Lower lobe of right lung (tissue), 2 donors: ENCODE measurements at places on chromosomes 7 and 10. TPM values are rescaled to one million over a fixed set of nuclear protein-coding genes. Genes with fewer than 3 reads are reported as not detected.

DNA sequence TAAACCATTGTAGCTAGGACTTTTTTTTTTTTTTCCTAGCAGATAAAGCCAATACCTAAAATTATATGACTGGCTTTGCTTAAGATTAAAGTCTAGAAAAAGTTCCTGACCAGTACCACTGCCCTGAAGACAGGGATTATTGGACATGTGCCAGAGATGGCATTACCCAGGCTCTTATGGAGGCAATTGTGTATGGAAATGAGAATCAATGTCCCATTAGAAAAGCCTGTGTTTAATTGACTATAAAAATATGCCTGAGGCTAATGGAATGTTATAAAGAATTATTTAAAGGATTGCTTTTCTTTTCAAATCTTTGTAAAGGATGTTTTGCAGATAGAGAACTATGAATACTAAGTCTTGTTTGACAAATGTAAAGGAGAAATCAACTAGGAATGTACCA, 196.7 kb downstream of the ANK3 start:
- peaks cover 15% of the 10 kb centered on the region for H3K36me3 ChIP-seq
- H3K4me3 ChIP-seq = no peak overlapping the region
- no peaks in the 10 kb centered on the region for H3K27me3 ChIP-seq
- H3K4me1 ChIP-seq = no peaks in the 10 kb centered on the region

The FEZF1 gene
- total RNA-seq = not detected

DNA sequence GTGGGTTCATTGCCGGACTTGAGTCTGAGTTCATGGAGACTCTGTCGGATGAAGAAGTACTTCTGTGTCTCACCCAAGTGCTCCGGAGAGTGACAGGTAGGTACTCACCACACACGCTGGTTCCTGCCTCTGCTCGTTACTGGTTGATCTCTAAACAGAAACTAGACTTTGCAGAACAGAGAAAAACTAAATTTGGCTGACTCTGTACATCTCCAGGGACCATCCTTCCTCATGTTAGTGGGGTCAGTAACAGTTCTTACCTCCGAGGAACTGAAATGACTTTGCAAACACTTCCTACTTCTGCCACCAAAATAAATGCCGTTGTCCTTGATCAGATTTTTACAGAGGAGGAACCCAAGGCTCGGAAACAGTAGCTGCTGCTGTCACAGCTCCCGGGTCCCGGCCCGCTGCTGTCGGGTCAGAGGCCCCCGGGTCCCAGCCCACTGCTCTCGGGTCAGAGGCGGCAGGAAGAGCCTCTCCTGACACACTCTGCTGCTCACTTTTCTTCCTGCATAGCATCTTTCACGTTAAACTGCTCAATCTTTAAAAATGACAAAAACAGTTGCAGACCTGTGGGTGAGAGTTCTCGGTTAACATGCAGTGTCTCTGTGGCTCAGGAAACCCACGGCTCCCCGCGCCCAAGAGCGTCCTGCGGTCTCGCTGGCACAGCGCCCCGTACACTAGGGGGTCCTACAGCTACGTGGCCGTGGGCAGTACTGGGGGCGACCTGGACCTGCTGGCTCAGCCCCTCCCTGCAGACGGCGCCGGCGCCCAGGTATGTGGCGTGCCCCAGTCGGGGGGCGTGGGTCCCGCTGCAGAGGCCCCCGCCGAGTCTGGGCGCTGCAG, 4.8 kb upstream of the MTG1 start:
- peaks cover 2% of the 10 kb centered on the region for H3K36me3 ChIP-seq
- H3K4me3 ChIP-seq = peak overlapping the region; percentile 34
- DNase-seq = peak; percentile 49

The TSPAN12 gene
- 43.6 TPM for total RNA-seq

GRCh38 chr10:19310066-19310465, 261.5 kb downstream of the MALRD1 start:
- no peaks in the 10 kb centered on the region for H3K4me1 ChIP-seq
- H3K4me3 ChIP-seq = no peak overlapping the region
- DNase-seq = no peak
- no peak overlapping the region for H3K27ac ChIP-seq

GRCh38 chr10:95815701-95816240, 59.8 kb downstream of the ENTPD1 start:
- H3K27me3 ChIP-seq = no peaks in the 10 kb centered on the region
- H3K36me3 ChIP-seq = no peaks in the 10 kb centered on the region
- no peak for DNase-seq
- peaks cover 35% of the 10 kb centered on the region for H3K4me1 ChIP-seq
- H3K27ac ChIP-seq = no peak overlapping the region

DNA sequence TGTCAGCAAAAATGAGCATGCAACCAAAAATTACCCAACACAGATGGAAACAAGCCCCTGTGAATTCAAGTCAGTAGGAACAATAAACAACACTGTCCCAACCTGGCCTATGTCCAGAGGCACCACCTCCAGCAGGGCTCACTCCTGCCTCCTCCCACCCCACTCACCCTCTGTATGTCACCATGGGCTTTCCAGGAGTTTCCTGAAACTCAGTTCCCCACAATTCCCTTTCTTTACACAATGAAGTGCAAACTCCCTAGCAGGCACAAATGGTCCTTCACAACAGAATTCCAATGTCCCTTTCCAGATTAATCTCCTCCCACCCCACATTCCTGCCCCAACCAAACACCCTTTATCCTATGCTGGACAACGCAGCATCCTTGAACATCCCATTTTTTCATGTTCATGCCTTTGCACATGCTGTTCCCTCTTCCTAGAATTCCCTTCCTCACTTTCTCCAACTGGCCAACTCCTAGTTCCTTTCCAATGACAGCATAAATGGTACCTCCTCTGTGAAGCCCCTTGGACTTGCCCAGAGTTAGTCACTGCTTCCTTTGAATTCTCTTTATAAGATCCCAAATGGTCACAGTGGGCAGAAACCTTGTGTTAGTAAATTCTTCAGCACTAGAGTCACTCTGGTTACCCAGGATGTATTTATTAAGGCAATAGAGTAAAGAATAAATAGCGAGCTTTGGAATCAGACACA, 157.5 kb downstream of the SLIT1 start:
- H3K27ac ChIP-seq = no peak overlapping the region
- no peaks in the 10 kb centered on the region for H3K27me3 ChIP-seq
- no peak for DNase-seq
- H3K4me1 ChIP-seq = no peaks in the 10 kb centered on the region

The PRTFDC1 gene
- total RNA-seq = 3.8 TPM

The SFRP4 gene
- total RNA-seq = 4.8 TPM

- no peak overlapping the region for H3K27ac ChIP-seq
- no peaks in the 10 kb centered on the region for H3K27me3 ChIP-seq
- H3K4me1 ChIP-seq = peaks cover 7% of the 10 kb centered on the region
These were observed 10.9 kb upstream of the GDF2 start for GRCh38 chr10:47311193-47311931.

DNA sequence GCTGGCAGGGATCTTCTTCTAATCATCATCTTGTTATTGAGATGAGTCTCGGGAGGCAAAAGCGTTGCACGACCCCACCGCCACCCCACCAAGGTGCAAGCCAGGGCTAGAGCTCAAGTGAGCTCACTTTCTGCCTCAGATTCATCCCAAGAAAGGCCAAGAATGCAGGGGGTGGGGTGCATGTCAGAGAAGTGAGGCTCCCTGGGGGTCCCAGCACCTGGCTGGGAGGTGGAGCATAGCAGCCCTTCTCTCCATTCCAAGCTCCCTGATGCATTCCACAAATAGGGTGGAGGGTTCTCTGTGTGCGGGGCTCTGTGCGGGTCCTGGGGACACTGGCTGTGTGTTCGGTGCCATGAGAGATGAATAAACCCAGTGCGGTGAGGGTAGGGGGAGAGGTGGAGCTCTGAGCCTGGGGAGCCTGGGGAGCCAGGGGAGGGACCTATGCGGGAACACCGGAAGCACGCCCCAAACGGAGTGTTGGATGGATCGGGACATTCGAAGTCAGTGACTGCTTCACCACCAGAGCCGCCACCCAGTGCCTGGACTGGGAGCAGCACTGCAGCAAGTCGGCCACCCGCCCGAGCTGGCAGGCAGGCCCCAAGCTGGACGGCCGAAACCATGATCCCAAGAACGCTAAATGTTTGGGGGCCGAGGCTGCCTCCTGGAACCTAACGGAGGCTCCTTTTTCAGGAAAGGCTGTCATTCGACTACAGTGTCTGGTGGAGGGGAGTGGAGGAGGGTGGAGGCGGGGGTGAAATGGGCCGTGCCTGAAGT, 17.9 kb upstream of the HMX3 start:
- H3K4me1 ChIP-seq = no peaks in the 10 kb centered on the region
- DNase-seq = no peak
- no peak overlapping the region for H3K27ac ChIP-seq

The ZNF467 gene
- total RNA-seq = 23.0 TPM

The FMC1 gene
- total RNA-seq = 10.8 TPM

- H3K36me3 ChIP-seq = no peaks in the 10 kb centered on the region
- H3K27ac ChIP-seq = no peak overlapping the region
- no peaks in the 10 kb centered on the region for H3K27me3 ChIP-seq
- no peak for DNase-seq
- H3K4me1 ChIP-seq = no peaks in the 10 kb centered on the region
These were observed 111.5 kb upstream of the ANTXRL start for GRCh38 chr10:46175296-46175695.

GRCh38 chr7:156764016-156764669, 123.6 kb downstream of the RNF32 start:
- DNase-seq = peak; percentile 73
- peaks cover 7% of the 10 kb centered on the region for H3K4me1 ChIP-seq
- no peak overlapping the region for H3K27ac ChIP-seq
- H3K36me3 ChIP-seq = peaks cover 13% of the 10 kb centered on the region

- no peaks in the 10 kb centered on the region for H3K36me3 ChIP-seq
- DNase-seq = no peak
- no peaks in the 10 kb centered on the region for H3K27me3 ChIP-seq
- no peak overlapping the region for H3K4me3 ChIP-seq
These were observed 6.3 kb downstream of the CALN1 start for GRCh38 chr7:72405871-72406270.

DNA sequence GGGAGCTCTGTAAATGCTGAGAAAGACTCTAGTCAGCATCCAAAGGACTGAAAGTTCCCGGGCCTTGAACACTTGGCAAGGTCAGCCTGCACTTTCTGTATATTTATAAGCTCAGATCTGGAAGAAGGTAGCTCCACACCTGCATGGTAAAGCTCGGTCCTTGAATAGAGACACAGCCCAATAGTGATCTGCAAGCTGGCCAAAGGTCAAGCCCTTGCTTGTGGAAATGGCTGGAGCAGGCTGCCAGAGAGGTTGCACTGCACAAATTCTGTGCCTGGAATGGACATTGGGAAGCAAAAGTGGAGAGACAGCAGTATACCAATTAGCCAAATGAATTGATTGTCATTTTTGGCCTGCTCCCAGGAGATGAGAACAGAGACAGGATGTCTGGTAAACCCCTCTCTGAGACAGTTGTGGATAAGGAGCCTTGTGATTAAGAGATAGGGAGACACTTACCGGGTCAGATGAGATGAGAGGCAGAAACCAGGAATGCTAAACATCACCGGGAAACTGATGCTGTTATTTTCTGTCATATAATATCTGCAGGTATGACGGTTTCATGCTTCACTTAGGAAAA, 8.0 kb upstream of the FRA10AC1 start:
- H3K27me3 ChIP-seq = no peaks in the 10 kb centered on the region
- no peaks in the 10 kb centered on the region for H3K4me1 ChIP-seq
- H3K36me3 ChIP-seq = no peaks in the 10 kb centered on the region
- no peak overlapping the region for H3K4me3 ChIP-seq
- DNase-seq = no peak

DNA sequence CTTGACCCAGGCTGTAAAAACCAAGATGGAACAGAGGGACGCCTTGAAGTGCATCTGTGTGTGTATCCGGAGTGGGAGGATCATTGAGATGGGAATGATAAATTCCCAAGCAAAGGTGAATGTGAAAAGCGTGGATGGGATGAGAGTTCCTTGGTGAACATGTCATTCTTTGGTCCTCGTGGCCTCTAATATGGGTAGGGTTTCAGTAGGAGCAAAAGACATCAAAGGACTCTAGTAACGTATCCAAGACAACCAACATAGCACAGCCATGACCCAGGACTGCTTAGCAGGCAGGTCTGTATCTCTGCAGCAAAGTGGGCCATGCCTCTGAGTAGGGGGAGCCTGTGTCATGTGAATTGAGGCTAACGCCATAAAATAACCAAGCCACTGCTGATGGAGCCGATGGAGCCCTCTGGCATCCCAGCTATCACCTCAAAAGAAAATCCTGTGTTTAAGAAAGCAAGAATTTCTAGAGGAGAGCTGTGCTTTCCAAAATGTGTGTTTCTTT, 98.6 kb downstream of the CCDC3 start:
- no peak overlapping the region for H3K4me3 ChIP-seq
- no peaks in the 10 kb centered on the region for H3K27me3 ChIP-seq
- H3K4me1 ChIP-seq = no peaks in the 10 kb centered on the region
- no peak overlapping the region for H3K27ac ChIP-seq
- no peak for DNase-seq

The BLNK gene
- 11.2 TPM for total RNA-seq

DNA sequence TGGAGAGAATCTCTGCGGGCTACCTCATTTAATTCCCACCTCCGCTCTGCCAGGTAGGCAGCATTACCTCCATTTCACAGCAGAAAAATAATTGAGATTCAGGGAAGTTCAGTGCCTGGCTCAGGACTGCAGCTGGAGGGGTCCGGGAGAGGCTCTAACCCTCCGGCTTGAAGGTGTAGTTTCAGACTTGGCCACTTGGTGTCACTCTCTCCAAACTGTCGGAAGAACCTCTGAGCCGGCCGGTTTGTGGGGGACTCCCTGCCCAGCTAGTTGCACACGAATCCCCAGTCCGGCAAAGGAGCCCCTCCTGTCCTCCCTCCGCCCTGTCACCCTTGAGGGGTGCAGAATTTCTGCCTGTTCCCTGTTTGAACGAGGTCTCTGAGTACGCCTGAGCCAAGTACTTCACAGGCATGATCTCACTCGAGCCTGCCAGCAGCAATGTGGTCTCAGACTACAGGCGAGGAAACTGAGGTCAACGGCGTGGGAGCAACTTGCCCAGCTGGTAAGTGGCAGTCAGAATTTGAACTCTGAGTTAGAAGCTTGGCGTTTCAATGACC, 144.7 kb upstream of the ZNF716 start:
- H3K27me3 ChIP-seq = no peaks in the 10 kb centered on the region
- H3K4me3 ChIP-seq = no peak overlapping the region
- no peak for DNase-seq
- H3K4me1 ChIP-seq = no peaks in the 10 kb centered on the region
- H3K36me3 ChIP-seq = no peaks in the 10 kb centered on the region
- no peak overlapping the region for H3K27ac ChIP-seq

The PKD2L1 gene
- 3.4 TPM for total RNA-seq

- peaks cover 21% of the 10 kb centered on the region for H3K4me1 ChIP-seq
- DNase-seq = no peak
- H3K4me3 ChIP-seq = no peak overlapping the region
- H3K27ac ChIP-seq = peak overlapping the region; percentile 58
- peaks cover 33% of the 10 kb centered on the region for H3K36me3 ChIP-seq
These were observed 21.0 kb upstream of the FRAT2 start for GRCh38 chr10:97355571-97355975.

The COL26A1 gene
- 0.24 TPM for total RNA-seq

DNA sequence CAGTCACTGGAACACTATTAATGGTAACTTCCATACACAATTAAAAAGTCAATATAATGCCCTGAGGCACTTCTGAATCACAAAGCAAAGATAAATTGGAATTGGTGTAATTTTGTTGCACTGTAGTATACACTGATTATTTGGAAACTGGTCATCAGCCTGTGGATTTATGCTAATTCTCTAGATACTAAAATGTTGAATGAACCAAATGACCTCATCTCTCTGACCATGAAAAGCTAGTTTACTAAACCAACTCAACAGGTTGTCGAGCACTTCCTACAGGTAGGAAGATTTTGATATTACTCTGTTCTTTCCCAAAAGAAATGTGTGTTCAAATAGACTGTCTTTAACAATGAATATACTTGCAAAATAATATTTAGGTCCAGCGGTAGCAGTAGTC, 5.3 kb downstream of the NRP1 start:
- H3K4me1 ChIP-seq = peaks cover 53% of the 10 kb centered on the region
- H3K4me3 ChIP-seq = peak overlapping the region; percentile 79
- H3K27me3 ChIP-seq = no peaks in the 10 kb centered on the region
- H3K36me3 ChIP-seq = peaks cover 17% of the 10 kb centered on the region
- no peak for DNase-seq
- no peak overlapping the region for H3K27ac ChIP-seq
